NCI-H187 treated with DMSO at 0.1 percent for 48 hours (cell line): ENCODE measurements at places on chromosomes 16 and 17.

DNA sequence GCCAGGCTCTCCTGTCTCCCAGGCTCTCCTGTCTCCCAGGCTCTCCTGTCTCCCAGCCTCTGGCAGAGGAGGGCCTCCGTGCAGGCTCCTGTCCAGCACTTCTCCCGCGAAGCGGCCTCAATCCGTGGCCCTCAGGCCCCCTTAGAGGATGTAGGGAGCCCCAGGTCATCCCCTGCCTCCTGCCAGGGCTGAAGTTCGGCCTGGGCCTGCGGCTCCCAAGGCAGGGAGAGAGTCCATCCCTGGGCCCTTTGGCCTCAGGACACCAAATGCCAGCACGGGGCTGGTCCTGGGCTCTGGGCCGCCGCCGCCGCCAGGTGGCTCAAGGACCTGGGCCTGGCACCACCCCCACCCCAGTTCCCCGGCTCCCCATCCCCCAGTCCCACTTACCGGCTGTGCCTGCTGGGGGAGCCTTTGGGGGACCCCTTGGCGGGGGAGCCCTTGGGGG lies 370 bp downstream of the EVPL start:
- no peak for DNase-seq

DNA sequence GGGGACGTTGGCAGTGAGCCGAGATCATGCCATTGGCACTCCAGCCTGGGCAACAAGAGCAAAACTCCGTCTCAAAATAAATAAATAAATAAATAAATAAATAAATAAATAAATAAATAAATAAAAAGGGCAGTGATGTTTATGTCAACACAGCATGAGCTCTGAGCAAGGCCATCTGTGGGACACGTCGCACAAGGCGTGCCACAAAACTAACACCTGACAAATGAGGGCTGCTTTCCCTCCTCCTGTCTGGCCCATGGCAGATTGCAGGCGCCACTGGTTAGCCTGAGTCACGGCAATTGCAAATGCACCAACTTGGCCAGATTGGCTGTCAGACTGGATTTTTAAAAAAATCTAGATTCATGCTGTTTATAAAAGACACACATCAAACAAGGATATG lies 25.9 kb upstream of the SPNS3 start:
- no peak for DNase-seq

DNA sequence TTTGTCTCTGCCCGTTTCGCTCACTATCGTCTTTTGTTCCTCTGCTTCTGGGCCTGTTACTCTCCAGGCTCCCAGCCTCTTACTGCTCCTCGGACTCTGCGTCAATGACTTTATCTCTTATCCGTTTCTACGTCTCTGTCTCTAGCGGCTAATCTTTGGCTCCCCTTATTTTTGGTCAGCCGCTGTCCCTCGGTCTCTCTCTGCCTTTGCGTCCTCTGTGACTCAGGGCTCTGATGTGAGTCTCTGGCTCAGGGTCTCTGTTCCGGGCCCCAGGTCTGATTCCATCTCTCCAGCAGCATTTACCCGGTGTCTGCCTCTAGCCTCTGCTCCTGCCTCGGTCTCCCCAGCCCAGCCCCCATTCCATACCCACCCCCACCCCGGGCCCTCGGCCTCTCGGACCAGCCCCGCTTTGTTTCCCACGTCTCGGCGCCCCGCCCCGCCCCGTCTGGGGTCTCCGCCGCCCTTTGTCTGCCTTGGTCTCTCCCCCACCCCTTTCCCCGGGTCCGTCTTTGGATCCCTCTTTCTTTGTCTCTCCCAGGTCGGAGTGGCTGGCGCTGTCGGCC lies 547 bp upstream of the ZNF48 start:
- DNase-seq, result no peak

- no peak for DNase-seq
Measured at GRCh38 chr17:27808628-27809027, 8.3 kb upstream of the NOS2 start.

DNA sequence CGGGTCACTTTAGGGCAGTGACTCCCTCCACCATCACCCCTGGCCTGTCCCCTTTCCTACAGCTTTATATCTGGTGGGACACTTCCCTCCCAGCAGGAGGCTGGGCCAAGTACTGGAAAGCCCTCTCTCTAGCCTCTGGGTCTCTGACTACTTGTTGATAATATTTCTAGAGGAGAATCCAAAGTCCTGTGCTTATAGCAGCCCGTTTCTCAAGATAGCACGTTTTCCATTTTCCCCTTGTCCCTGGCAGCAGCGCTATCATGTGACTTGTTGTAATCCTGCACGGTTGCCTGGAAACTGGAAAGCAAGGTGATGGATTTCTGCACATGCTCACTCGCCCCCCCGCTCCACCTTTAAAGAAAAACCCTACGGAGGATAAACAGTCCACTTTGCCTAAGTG lies 3.3 kb upstream of the AXIN2 start:
- DNase-seq, result no peak

DNA sequence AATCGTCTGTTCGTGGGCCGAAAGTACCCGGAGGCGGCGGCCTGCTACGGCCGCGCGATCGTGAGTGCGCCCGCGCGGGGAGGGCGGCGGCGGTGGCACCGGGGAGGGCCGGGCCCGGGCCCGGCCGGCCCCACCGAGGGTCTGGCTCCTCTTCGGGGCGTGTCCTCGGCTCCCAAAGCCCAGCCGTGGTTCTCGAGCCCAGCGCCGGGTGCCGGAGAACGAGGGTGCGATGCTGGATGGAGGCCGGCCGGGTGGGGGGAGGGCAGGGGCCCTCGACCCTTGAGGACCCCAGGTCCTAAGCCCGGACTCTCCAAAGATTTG lies 375 bp downstream of the STUB1 start:
- no peak for DNase-seq

DNA sequence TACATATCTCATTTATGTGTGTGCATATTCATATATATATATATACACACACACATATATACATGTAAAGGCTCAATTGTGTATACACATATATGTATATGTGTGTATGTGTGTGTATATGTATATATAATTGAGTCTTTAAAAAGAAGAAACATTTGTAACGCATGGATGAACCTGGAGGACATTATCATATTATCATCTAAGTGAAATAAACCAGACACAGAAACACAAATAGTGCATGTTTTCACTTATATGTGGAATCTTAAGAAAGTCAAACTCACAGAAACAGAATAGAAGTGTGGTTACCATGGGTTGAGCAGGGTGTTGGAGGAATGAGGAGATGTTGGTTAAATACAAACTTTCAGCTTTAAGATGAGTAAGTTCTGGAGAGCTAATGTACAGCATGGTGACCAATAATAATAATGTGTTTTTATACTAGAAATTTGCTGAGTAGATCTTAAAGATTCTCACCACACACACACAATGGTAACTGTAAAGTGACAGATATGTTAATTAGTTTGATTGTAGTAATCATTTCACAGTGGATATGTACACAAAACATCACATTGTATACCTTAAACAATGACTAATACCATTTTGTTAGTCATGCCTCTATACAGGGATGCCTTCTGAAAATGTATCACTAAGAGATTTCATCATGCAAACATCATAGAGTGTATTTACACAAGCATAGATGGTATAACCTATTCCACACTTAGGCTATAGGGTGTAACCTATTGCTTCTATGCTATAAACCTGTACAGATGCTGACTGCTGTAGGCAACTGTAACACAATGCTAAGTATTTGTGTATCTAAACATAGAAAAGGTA lies 132.6 kb upstream of the CACNG5 start:
- no peak for DNase-seq

- no peak for DNase-seq
Measured at GRCh38 chr16:27568077-27568476, 18.1 kb downstream of the KATNIP start.

DNA sequence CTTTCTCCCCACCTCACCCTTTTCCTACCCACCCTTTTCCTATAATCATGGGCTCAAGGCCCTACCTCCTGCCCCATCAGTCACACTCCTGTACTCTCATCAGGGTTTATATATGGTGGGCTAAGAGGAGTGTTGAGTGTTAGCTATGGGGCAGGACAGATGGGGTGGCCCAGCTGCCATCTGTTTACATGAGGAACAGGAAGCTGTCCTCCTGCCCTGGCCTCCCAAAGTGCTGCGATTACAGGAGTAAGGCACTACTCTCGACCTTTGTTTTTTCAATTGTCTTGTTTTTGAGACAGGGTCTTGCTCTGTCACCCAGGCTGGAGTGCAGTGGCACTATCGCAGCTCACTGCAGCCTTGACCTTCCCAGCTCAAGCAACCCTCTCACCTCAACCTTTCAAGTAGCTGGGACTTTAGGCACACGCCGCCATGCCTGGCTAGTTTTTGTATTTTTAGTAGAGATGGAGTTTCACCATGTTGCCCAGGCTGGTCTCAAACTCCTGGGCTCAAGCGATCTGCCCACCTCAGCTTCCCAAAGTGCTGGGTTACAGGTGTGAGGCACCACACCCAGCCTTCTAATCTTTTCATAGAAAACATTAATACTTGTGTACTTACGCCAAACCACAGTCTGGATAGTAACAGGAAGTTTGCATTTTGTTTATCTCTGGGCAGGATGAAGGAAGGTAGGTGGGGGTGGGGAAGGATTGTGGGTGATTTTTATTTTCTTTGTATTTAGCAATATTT lies 1.6 kb downstream of the TRADD start:
- DNase-seq, result no peak

DNA sequence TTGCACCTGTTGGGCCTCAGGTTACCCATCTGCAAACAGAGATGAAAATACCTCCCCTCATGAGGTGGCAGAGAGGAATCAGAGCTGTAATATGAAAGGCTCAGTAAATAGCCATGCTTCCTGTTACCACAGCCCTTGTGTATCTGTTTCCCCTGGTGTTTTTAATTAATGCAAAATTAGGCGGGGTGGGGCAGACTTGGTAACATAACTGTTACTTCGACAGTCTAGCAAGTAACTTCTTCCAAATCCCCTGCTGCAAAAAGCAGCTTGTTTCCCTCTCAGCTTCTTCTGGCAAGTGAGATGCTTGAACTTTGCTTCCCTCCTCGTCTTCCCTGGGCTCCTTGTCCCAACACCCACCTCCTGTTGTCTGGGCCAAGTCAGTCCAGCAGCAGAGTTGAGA lies 381.5 kb downstream of the CPPED1 start:
- no peak for DNase-seq

- no peak for DNase-seq
Measured at GRCh38 chr17:78227455-78227916, 3.9 kb upstream of the TMEM235 start.

DNA sequence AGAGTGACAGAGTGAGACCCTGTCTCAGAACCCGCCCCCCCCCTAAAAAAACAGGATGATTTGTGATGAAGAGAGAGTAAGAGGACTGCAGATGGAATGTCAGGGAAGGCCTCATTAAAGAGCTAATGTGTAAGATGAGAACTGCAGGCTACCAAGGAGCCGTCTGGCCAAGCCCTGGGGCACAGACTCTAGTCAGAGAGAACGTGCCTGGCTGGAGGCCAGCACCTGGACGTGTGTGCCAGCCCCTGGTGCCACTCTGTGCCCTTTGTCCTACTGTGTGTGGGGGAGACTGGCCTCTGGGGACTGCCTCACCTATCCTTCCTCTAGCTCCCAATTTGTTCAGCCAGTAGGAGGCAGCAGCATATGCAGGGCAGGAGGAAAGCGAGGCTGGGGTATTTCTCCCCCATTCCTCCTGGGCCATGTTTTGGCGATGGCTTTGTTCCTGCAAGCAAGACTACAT lies 37.1 kb downstream of the KNOP1 start:
- DNase-seq, result no peak

GRCh38 chr16:74892574-74893461 lies 92.1 kb downstream of the WDR59 start:
- DNase-seq, result no peak

DNA sequence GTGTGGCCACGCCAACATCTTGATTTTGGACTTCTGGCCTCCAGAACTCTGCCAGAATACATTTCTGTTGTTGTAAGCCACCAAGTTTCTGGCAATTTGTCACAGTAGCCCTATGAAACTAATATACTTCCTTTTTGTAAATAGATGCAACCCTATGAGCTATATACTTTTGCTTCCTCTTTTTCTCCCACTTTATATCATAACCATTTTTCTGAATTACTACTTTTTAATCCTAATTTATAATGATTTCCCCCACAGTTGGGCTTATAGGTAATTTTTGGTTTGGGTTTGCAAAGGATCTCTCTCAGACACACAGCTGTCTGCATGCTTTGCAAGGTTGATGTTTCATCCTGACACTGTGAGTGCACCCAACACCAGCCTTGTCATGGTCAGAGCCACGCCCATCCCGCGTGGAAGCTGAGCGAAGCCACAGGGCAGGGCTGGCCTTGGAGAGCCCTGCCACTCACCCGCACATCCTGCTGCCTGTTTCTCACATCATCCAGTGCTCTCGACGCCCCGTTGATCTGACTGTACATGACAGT lies 5.8 kb downstream of the TRIM25 start:
- no peak for DNase-seq
